Activated naive CD4-positive, alpha-beta T cell treated with anti-CD3 and anti-CD28 coated beads, Interleukin-2, amount 50 U/mL, for 72 hours (primary cell): ENCODE measurements at places on chromosomes 12 and 14. TPM values are rescaled to one million over a fixed set of nuclear protein-coding genes. Genes with fewer than 3 reads are reported as not detected.

- no peak for DNase-seq
Observed at GRCh38 chr12:21717767-21718166, 56.7 kb downstream of the KCNJ8 start.

DNA sequence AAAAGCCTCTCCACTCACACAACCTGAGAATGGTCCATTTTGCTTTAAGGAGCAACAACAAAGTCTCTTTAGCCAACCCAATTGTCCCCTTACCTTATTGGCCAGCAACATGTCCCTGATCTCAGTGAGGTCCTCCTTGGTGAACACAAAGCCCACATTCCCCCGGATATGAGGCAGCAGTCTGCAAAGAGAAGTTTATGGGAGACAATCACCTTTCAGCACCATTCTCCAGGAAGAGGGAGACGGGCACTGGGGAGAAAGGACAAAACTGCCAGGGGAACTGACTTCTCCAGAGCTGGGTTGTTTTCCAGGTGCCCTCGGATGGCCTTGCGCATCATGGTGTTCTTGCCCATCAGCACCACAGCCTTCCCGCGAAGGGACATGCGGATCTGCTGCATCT lies 1.9 kb downstream of the RPLP0 start:
- DNase-seq, result no peak

- no peak for DNase-seq
Observed at GRCh38 chr12:119383206-119383605, 48.7 kb downstream of the CCDC60 start.

DNA sequence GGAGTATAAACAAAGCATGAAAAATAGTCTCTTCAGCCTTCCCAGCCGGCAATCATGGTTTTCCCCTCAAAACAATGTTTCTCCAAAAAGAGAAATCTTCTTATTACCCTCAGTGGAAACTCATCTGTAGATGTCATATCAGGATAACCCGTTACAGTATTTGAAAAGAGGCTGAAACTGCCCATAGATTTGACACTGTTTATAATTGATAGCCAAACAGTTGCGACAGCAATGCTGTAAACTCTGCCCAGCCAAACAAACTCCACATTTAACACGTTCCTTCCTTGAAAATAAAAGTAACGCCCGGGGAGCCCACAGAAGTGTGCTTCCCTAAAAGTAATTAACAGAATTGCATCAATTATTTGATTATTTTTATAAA lies 201.3 kb upstream of the FOXN3 start:
- DNase-seq, result no peak

GRCh38 chr12:121219353-121219986 lies 9.5 kb downstream of the P2RX4 start:
- DNase-seq, result no peak

DNA sequence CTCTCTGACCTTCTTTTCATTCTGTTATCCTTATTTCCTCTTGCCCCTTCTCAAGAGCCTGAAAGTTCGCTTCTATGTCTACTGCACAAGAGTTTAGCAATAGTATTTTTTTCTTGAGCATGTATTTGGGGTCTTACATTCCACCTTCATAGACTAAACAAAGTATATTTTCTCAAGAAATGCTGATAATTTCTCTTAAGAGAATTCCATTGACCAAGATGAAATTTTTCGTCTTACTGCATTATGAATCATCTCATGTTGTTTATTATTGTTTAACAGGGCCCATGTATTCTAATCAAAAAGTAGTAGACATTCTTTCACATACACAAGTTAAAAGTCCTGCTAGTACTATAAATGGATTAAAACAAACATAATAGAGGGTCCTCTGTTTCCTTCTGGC lies 219.3 kb downstream of the C12orf50 start:
- no peak for DNase-seq

- no peak for DNase-seq
Observed at GRCh38 chr12:56836317-56836716, 73.2 kb downstream of the HSD17B6 start.

- DNase-seq, result no peak
Observed at GRCh38 chr12:59076622-59077021, 156.3 kb upstream of the LRIG3 start.

- no peak for DNase-seq
Observed at GRCh38 chr14:38481952-38482678, 226.2 kb upstream of the CLEC14A start.

DNA sequence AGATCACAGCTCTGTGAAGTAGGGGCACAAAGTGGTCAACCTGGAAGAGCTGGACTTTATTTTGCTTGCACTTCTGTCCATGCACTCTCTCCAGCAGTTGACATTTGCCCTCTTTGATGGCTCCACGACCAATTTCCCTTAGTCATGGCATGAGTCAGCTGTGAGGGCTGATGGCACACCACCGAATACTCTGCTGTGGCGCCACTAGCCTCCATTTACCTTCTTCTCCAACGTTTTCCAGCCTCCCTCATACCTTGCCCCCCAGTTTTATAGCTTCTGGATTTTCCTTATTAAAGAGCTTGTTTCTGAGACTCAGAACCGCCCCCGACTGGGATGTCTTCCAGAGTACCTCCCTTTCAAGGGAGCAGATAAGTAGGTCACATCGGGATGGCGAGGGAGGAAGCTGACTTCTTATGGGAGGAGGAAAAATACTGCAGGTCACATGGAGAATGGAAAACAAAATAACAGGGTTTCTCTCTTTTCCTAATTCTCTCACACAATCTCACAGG lies 17.6 kb downstream of the NINJ2 start:
- DNase-seq, result no peak

- DNase-seq, result no peak
Observed at GRCh38 chr12:57044889-57045288, 5.0 kb downstream of the MYO1A start.

DNA sequence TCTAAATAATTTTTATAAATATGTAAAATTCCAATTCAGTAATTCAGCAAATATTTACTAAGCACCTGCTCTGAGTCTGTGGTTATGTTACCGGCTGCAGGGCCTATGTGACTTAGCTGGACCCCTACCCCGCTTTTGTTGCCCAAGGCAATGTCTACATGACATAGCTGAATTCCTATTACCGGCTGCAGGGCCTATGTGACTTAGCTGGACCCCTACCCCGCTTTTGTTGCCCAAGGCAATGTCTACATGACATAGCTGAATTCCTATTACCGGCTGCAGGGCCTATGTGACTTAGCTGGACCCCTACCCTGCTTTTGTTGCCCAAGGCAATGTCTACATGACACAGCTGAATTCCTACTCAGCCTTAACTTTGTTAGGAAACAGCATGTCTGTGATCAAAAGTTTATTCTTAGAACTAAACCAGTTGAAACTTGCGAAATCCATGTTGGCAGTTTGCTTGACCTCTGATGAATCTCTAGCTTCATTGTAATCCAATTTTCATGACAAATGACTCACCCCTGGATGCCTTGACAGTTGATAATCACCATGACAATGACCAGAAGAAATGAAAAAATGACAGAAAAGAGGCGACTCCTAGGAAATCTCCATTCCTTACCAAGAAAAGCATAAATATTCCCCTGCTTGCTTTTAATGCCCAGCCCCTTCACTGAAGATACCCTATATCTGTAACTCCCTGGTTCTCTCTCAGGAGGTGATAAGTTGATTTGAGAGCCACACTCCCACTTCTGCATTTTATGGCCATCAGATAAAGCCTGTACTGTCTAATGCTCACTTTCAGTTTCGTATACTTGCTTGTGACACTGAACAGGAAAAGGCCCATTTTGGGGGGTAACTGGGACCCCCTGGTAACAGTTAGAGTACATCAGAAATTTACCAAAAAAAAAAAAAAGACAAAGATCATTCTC lies 148.4 kb upstream of the SYT10 start:
- DNase-seq, result no peak

- DNase-seq, result no peak
Observed at GRCh38 chr12:60162988-60163720, 567.3 kb downstream of the SLC16A7 start.

- no peak for DNase-seq
Observed at GRCh38 chr12:211639-212414, 2.1 kb downstream of the SLC6A12 start.

GRCh38 chr12:109581334-109581691 lies 7.7 kb downstream of the MVK start:
- DNase-seq, result no peak

DNA sequence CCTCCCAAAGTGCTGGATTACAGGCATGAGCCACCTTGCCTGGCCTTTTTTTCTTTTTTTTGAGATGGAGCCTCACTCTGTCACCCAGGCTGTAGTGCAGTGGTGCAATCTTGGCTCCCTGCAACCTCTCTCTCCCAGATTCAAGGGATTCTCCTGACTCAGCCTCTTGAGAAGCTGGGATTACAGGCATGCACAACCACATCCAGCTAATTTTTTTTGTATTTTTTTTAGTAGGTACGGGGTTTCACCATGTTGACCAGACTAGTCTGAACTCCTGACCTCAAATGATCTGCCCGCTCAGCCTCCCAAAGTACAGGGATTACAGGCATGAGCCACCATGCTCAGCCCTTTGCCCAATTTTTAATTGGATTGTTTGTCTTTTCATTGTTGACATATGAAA lies 58.0 kb downstream of the SINHCAF start:
- no peak for DNase-seq

DNA sequence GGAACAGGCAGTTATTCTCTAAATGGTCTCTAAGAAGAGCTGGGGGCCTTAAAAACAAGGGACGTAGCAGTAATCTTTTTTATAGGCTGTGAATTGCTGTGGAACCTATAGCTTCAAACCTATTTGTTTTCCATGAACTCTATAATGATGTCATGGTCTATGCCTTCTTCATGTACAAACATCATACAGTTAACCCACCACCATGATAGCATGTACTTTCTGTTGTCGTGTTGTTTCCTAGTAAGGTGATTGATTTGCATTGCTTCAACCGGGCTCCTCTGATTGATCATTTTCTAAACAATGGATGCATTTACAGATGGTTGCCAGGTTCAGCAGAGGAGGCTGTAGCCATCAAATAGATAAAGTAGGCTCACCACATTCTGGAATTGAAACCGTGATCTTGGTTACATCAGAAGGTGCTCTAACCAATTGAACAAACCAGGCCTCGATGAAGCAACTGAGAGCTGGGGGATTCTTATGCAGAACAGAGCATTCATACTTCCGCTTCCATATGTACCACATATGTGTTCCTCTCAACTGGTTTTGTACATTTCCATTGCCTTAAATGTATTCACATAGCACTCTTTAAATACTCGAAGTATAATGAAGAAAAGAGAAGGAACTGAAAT lies 25.6 kb upstream of the PCNX1 start:
- DNase-seq, result no peak

DNA sequence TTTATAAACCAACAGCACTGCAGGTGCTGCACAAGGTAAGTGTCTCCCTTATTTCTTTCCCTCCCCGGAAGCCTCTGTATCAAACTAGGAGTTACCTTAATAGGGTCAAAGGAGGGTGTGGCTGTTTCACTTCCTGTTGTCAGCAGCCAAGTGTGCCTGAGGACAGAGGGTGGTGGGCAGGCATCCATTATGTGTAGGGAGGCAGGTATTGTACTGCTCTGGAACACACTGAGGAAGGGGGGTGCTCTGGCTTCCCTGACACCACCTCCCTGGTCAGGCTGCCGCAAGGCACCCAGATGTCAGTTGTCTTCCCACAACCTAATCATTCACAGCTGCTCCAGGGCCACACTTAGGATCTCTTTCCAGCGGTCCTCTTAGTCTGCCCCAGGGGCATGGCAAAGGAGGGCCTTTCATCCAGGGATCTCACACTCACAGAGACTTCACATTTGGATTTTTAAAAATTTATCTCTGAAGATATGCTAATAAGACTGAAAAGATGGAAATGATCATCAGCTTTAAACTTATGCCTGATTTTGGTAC lies 132.0 kb upstream of the ARHGAP5 start:
- no peak for DNase-seq

DNA sequence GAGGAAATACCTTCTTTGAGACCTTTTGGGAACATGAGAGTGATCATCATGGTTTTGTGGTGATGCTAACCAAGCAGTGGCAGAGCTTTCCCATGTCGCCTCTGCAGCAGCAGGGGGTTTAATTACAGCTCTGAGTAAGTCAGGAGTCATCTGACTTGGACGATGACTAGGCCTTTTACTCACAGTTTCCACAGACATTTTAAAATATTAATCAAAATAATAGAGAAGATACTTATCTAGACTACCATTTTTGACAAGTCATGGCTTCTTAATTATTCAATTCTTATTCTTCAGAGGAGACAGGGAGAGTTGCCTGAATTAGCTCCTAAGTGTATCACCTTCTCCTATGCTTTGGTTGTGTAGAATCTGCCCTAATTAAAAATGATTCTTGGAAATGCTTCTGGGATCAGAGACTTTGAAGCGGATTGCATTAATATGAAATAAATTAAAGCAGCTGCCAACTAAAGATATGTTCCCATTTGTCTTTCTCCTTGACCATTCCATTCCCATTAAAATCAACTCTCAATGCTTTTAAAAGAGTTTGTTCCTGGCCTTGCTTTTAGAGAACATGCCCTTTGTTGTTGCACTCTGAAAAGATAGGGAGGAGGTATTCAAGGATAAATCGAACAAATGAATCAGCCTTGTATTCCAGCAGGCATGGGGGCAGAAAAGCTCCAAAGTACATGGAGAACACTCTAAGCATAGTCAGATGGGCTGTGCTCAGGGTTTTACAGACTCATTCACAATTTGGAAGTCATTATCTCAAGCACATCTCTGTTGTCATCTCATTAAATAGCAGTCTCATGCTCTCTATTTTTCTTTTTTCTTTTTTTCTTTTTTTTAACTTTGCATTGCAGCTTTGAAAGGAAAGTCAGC lies 7.7 kb upstream of the IFNG-AS1 start:
- DNase-seq, result no peak

DNA sequence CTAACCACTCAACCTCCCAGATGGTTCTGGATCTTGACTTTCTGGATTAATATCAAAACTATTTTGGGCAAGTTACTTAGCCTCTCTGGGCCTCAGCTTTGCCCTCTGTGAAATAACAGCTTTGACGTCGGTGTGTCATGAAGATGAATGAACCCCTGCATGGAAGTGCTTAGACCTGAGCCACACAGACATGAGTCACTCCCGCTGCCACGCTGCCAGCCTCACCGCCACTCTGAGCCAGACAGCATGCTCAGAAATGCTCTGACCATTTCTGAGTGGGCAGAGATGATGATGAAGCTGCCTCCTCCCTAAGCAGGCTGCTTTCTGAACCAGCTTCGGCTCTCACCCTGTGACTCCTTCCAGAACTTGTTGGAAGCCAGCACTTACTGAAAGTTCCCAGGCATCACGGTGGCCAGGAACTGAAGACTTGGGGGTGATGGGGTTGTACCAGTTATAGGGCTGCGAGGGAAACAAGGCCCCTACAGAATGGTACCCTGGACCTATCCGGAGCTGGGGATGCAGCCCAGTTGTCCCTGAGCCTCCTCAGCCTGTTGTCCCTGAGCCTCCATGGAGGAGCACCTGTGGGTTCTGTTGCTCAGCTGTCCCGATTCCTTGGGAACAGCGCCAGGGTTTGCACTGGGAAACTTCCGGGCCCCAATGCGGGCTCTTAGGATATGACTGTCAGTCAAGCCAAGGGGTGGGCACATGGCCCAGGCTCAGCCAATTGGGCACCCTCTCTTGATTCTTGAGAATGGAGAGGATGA lies 2.0 kb upstream of the CCDC197 start:
- no peak for DNase-seq

SYNJ2BP gene
- total RNA-seq, result 4.1 TPM

LRRIQ1 gene
- not detected for total RNA-seq

SALL2 gene
- 5.4 TPM for total RNA-seq

LRRK2 gene
- total RNA-seq, result not detected

KLRC4 gene
- not detected for total RNA-seq

CLBA1 gene
- 0.97 TPM for total RNA-seq

CLEC9A gene
- total RNA-seq, result not detected

EXOC3L4 gene
- total RNA-seq, result not detected

PDZRN4 gene
- total RNA-seq, result not detected

FSCB gene
- not detected for total RNA-seq

IGF1 gene
- total RNA-seq, result 1.4 TPM

MAP1LC3B2 gene
- total RNA-seq, result not detected
